ENCODE measurements at places on chromosomes 16 and 17. TPM values are rescaled to one million over a fixed set of nuclear protein-coding genes. Genes with fewer than 3 reads are reported as not detected.
A peak's percentile ranks its signal among the peaks of the same experiment; 100 is the strongest.

The PEMT gene
- 17.5 TPM for total RNA-seq

The LGALS9B gene
- total RNA-seq, result not detected

The RECQL5 gene
- total RNA-seq, result 18.5 TPM

The TGFB1I1 gene
- total RNA-seq, result 46.9 TPM

The IKZF3 gene
- total RNA-seq, result not detected

The PPP1R1B gene
- 0.26 TPM for total RNA-seq

The RAB37 gene
- 0.26 TPM for total RNA-seq

The PKD1 gene
- 199 TPM for total RNA-seq

- DNase-seq, result no peak
Measured at GRCh38 chr16:68319185-68319908, 8.5 kb downstream of the PRMT7 start.

- peak; percentile 92 for DNase-seq
Measured at GRCh38 chr16:9119795-9120194, 28.4 kb downstream of the HAPSTR1 start.

- peak; percentile 69 for DNase-seq
Measured at GRCh38 chr16:1771188-1771863, at the start of gene NME3. NME3 (minus strand) TSS chr16:1771543; CDS start chr16:1771534, 9 bp downstream.

DNA sequence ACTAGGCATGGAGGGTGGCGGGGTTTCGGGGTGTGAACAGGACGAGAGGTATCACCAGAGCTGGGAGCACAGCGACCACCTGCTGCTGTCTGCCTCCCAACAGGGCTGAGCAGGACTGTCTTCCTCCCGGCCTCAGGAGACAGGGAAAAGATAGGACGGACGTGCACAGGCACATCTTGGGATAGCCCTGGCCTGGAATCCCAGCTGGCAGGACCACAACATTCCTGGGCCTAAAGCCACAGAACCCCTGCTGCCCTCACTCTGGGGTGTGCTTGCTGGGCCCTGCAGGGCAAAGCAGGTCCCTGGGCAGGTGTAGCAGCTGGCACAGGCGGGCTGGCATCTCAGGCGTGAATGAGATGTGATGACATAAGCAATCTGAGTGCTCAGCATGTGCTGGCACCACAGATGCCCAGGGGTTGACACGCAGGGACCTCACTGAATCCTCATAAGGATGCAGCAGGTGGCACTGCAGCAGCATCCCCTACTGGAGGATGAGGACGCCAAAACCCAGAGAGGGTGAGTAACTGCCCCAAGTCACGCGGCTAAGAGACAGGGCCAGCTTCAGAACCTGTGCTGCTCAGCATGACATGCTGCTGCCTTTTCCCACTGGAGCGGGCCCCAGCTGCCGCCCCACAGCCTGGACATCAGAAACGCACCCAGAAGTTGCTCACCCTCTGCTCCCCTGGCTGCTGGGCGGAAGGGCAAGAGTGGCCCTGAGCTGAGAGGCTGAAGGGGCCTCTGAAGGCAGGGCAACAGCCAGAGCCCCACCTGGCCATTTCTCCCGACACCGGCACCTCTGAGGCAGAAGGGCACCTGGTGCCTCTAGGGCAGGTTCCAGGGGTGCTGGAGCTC is 7.1 kb downstream of the CORO7 start:
- no peak for DNase-seq

DNA sequence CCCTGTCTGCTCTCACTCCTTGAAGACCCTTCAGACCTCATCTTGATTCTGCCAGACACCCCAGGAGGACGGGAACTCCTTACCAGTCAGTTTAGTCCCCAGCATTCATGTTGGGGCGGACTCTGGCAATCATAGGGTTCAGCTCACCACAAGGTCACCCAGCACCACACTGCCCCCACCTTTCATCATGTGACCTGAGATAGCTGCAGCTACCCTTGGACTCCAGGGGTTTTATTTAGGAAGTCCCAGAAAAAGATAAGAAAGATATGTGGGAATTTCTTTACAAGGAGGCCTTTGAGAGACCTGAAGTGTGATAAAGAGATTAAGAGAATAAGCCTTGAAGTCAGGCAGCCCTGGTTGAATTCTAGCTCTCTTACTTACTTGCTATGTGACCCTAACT is 59.8 kb upstream of the NLK start:
- DNase-seq, result no peak

DNA sequence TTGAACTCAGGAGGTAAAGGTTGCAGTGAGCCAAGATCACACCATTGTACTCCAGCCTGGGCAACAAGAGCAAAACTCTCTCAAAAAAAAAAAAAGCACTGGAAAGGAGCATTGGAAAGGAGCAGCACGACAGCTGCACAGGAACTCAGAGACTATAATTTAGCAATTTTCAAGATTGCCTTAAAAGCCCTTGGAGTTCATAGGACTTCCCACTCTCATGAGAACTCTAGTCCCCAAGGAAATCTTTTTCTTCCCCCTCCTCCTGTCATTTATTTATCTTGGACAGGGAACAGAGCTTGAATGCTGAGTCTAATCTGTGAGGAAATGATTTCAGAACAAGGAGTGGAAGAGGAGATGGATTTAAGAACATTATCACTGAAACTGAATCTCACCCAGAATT is 69.0 kb downstream of the PLXDC1 start:
- peak; percentile 54 for DNase-seq

DNA sequence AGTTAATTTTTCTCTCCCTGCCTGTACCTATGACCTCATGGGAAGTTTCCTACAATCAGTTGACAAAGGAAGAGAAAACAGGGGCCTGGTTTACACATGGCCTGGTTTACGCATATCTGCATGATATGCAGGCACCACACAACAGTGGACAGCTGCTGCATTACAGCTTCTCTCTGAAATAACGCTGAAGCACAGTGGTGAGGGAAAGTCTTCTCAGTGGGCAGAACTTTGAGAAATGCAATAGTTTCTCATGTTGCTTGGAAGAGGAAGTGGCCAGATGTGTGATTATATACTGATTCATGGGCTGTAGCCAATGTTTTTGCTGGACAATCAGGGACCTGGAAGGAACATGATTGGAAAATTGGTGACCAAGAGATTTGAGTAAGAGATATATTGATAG is 324.1 kb upstream of the GOT2 start:
- DNase-seq, result no peak

Data from fibroblast of lung (primary cell).